ENCODE measurements at places on chromosomes 5 and 9.

- no peak for DNase-seq
These were observed 60.4 kb downstream of the GHR start for GRCh38 chr5:42483472-42484154.

- no peak for DNase-seq
These were observed 10.2 kb upstream of the NFIB start for GRCh38 chr9:14323985-14324650.

GRCh38 chr9:17013010-17013409, 121.8 kb upstream of the CNTLN start:
- DNase-seq: no peak

DNA sequence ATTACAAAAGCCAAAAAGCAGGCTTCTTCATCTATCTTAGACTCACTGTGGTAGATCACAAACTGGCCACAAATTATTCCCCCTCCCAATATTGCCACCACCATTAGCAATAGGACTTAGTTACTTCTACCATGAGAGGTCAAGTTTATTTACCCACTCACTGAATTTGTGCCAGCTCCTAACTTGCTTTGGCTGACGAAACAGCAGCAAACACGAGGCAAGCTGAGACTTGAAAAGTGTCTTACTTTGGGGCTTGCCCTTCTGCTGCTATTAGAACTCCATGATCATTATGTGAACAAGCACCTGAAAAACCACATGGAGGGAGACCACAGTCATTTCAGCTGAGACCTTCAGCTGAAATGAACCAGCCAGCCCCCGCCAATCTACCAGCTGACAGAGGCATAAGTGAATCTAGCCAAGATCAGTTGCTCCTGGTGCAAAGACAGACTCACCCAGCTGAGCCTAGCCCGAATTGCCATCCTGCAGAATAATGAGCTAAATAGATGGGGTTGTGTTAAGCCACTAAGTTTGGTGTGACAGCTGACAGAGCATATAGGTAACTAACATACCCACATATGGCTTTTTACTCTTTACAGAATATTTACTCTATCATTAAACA, 5.7 kb downstream of the WDR41 start:
- DNase-seq: no peak

DNA sequence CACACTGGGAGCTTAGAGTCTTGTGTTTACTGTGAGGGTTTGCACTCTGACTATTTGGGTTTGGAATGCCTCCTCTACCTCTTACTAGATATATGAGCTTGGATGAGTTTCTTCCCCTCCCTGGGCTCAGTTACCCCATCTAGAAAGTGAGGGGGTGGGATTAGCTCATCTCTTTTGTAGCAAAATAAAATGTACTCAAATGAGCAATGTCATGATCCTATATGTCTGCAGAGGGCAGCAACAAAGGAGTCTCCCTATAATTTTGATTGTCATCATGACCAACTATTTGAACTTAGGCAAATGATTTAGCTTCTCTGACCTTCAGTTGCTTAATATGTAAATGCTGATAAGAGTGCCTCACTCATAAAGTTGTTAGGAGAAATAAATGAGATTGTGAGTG, 109.0 kb downstream of the DPYSL3 start:
- no peak for DNase-seq

DNA sequence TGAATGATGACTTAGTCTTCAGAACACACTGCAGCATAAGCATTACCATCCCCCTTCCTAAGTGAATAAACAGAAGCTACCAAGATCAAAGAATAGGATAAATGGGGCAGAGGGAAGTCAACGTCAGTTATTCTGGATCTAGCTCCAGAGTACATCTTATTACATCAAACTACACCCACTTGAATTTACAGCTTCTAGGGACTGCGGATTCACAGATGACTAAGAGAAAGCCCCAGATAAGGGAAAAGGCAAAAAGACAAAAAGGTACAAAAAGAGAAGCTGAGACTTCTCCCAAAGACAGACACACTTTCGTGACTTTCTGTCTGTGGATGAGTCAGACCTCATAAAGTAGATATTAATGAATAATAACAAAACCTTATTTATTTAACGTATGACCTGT, 457.9 kb upstream of the BRINP1 start:
- no peak for DNase-seq

Measured in activated gamma-delta T cell treated with anti-CD3 and anti-CD28 coated beads, Interleukin-2, amount 50 U/mL, for 16 hours (primary cell).